AG08396 (cell line): ENCODE measurements at places on chromosomes 6 and 20.

DNA sequence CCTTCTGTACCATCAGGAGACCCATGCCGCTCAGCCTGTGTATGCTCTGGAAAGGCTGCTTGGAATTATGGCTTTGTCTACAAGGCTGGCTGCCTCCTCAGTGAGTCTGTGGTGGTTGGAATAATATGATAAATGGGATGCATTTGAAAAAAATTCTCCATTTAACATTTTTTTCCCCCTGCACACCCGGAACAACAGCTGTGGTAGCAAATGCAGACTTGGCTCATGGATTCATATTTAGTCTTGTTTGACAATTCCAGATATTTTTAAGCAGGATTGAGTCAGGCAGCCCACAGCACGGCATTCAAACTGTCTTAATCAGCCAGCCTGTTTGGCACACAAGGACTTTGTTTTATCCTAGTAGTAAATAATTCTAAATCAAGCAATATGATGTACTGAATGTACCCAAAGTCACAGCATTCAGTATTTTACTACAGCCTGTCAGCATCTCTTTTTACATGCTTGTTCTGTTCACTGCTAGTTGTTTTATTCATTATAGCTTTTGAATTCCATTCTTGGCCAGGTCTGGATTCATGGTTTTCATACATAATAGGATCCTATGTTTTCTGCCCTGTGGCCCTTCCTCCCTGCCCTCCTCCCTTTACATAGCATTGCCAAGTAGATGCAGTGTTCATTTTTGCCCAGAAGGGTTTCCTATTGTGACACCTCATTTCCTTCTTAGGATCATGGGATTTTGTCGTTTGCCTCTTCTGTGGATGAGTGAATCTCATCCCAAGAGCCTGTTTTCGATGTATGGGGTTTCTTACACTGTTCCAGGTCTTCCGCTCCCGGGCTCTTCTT, 68.1 kb downstream of the LRRC1 start:
- peak; percentile 68 for DNase-seq

- no peak for DNase-seq
Observed at GRCh38 chr20:41225091-41225490, 87.7 kb downstream of the PLCG1 start.

DNA sequence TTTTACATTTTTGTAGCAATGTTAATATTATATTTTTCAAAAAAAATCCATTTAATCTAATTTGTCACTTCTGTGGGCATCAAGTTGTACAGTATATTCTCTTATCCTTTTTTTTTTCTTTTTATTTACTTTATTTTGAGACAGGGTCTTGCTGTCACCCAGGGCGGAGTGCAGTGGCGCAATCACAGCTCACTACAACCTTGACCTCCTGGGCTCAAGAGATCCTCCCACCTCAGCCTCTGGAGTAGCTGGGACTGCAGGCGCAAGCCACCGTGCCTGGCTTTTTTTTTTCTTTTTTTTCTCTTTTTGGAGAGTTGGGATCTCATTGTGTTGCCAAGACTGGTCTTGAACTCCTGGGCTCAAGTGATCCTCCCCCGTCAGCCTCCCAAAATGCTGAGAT, 14.4 kb upstream of the BEND6 start:
- DNase-seq, result no peak

DNA sequence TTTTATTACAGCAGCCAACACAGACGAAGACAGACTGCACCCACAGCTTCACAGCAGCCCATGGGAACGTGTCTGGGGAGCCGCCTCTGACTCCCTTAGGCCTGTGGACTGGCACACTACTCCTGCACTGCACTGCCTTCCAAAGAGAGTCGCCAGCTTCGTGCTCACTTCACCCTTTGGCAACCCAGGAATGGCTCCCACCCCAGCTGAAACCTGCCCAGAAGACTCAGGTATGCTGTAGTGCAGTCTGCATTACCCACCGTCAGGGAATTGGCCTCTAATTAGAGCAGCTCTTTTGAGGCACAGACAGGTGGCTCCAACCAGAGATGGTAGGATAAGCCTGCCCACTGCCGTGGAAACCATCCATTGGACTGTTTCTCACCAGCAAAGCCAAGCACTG, 39.9 kb upstream of the FRMD1 start:
- no peak for DNase-seq

- DNase-seq, result no peak
Observed at GRCh38 chr6:18383441-18383840, 3.7 kb upstream of the RNF144B start.

DNA sequence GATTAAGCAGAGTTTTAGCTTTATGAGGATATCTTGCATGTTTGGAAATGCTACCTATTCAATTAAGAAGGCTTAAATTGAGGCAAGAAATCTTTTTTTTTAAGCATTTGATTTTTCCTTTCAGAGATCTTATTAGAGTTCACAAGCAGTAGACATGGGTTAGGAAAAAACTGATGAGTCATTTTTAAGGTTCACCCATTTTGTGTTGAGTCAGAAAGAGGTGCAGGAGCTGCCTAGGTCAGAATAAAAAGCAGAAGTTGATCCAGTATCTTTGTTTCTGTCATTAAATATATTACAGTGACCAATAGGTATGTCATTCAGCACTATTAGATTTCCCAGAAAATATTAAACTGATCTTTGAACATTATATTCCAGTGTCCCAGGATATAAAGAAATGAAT, 306.8 kb downstream of the LMBRD1 start:
- no peak for DNase-seq

- no peak for DNase-seq
Observed at GRCh38 chr6:64113704-64114103, 478.1 kb downstream of the PHF3 start.

DNA sequence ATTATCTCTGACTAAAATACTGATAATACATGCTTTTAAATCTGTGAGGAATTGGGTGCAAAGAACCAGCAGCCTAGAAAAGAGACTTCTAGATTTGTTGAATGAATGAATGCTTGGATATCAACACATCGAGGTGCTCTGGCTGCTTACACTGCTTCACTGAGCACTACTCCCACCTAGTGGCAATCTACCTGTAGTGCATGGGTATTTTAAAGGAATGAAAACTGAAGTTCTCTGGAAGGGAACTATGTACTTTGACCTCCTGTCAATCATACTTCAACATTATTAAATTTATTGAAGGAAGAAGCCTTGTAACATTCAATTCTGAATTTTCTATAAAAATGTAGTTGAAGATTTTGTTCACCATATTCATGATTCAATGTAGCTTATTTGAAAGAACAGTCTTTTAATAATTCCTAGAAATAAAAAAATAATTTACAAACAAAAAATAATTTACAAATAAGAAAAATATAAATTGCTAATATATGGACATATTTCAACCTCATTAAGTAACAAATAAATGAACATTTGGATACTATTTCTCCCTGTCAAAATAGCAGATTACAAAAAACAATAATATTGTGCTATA, 111.2 kb upstream of the MMS22L start:
- DNase-seq, result peak; percentile 57

DNA sequence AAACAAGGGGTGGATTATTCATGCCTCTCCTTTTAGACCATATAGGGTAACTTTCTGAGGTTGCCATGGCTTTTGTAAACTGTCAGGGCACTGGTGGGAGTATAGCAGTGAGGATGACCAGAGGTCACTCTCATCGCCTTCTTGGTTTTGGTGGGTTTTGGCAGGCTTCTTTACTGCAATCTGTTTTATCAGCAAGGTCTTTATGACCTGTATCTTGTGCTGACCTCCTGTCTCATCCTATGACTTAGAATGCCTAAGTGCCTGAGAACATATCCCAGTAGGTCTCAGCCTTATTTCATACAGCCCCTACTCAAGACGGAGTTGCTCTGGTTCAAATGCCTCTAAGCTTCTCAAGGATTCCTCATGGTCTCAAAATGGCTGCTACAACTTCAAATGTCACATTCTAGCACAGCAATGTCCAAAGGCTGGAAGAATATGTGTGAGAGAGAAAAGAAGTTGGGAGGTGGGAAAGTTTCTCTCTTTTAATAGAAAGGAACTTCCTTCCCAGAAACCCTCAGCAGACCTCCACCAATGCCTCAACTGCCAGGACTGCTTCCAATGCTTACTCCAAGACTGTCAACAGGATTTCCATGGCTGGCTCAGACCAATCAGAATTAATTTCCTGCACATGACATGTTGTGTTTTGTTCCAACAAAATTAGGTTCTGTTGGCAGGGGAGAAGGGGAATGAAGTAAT, 46.6 kb upstream of the SLC9A8 start:
- DNase-seq, result no peak

DNA sequence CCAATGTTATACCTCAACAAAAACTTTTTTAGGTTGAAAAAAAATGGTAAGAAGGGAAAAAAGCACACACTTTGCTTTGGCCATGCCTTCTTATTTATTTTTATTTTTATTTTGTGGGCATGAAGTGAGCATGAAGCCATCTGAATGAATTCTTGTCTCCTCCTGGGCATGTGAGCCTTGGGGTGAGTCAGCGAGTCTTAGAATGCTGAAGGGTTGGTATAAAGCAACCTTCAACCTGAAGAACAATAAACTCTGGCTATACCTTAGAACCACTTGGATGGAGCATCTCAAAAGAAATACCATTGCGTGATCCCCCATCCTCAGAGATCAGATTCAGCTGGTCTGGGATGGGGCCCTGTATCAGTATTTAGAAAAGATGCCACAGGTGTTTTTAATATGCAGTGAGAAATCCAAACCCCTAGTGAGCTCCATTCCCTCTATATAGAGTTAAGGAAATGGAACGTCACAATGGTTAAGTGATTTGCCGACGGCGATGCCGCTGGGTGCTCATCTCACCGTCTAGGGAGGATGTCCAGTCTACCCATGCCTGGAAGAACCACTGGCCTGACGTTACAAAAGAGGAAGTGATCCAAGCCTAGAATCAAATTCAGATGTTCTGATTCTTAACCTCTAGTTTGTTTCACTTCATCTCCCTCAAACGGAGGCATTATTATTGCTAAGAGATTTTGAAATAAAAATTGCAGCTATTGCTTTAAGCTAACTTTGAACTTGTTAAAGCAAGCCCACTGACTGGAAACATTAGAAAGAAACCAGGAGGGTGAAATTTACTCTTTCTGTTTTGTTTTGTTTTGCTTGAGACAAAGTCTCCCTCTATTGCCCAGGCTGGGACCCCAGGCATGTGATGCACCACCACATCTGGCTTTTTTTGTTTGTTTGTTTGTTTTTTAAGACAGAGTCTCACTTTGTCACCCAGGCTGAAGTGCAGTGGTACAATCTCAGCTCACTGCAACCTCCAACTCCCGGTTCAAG, 67.1 kb downstream of the EDN1 start:
- DNase-seq, result no peak

DNA sequence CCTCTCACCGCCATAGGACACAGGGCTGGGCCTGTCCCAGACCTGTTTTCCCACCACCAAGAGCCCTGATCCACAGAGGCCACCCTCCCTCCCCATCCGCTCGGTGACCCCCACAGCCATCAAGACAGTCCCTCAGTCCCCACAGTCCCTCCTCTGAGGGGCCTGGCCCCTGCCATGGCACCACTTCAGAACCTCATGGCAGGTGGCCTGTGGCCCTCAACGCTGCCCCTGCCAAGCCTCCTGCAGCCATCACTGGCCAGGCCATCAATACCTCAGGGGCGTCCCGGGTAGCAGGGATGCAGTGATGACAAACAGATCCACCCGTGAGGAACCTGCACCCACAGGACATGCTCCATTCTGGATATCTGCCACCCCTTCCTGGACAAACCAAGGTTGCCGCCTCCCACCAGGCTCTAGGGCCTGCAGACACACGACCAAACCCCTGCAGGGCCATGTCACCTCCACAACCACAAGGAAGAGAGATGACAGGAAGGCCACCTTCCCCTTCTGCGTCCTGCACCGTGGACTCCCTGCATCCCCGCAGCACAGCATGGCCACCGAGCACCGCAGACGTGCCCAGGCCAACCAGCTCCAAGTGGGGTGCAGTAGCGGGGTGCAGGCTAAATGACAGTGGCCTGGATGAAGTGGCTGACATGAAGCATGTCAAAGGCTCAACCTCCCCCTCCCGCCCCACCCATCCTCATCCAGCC, 14.0 kb downstream of the TAF4 start:
- no peak for DNase-seq

DNA sequence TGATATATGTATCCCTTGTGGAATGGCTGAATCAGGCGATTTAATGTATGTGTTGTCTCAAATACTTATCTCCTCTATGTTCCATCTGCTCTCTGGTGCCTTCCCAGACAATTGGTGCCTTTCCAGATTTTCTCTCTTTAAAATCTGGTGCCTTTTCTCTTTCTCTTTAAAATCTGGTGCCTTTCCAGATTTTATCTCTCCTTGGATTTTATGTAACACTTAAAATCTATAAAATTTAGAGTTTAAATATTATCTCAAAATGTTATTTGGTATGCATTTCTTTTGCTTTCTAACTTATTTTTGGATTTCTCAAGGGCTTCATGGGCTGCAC, 116.3 kb downstream of the KIF13A start:
- no peak for DNase-seq

DNA sequence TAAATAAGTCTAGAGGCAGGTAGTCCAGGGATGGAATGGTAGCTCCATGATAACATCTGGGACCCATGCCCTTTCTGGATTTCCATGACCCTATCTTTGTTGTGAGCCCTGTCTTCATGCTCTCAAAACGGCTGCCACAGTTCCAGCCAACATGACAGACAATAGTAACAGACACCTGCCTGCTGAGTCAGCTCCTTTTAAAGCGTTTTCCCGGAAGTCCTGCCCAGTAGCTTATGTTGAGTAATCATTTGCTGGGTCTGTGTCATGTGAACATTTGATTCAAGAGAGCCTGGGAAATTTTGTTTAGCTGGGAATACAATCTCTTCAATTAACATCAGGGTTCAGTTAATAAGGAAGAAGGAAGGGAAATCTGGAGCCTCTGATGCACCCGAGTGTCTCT, 262.2 kb upstream of the SULF2 start:
- no peak for DNase-seq

- no peak for DNase-seq
Observed at GRCh38 chr6:13474360-13474759, 13.0 kb downstream of the GFOD1 start.

DNA sequence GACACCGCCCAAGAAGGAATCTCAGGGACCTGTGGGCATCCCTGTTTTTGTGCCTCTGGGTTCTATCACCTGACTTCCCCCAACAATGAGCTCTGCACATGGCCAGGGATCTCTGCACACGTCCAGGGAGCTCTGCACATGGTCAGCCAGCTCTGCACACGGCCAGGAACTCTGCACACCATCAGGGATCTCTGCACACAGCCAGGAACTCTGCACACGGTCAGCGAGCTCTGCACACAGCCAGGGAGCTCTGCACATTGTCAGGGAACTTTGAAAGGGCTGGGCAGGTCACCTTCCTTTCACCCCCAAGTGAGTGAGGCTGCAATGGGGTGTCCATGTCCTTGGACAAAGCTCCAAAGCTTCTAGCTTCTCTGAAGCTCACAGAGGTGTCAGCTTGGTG, 5.2 kb upstream of the SLCO4A1 start:
- DNase-seq, result no peak

GRCh38 chr6:106339334-106340029, 13.9 kb upstream of the ATG5 start:
- DNase-seq, result peak; percentile 82

GRCh38 chr20:15005300-15005986, 668.0 kb upstream of the FLRT3 start:
- no peak for DNase-seq

GRCh38 chr20:3350422-3350821, 57.0 kb downstream of the DNAAF9 start:
- no peak for DNase-seq

GRCh38 chr6:36079601-36080000, 50.7 kb upstream of the MAPK13 start:
- DNase-seq, result no peak
